ENCODE measurements at places on chromosomes 13 and 19. TPM values are rescaled to one million over a fixed set of nuclear protein-coding genes. Genes with fewer than 3 reads are reported as not detected.

Gene KL
- polyA plus RNA-seq, result 47.4 TPM

Gene PRX
- polyA plus RNA-seq, result 15.5 TPM

Gene PLIN4
- polyA plus RNA-seq, result 0.48 TPM

Gene FAM216B
- polyA plus RNA-seq, result 0.05 TPM

Gene SIGLEC12
- 0.08 TPM for polyA plus RNA-seq

Gene GPC5
- 4.1 TPM for polyA plus RNA-seq

Gene GPR183
- polyA plus RNA-seq, result 2.1 TPM

Gene ZNF439
- 17.0 TPM for polyA plus RNA-seq

Gene NCAN
- not detected for polyA plus RNA-seq

Gene CHMP2A
- 121 TPM for polyA plus RNA-seq

Gene MPND
- 26.0 TPM for polyA plus RNA-seq

Gene VSTM1
- polyA plus RNA-seq, result 0.34 TPM

Gene TMEM143
- polyA plus RNA-seq, result 9.2 TPM

Gene FEM1A
- 3.3 TPM for polyA plus RNA-seq

Gene DOCK6
- polyA plus RNA-seq, result 45.4 TPM

Gene PTPRS
- polyA plus RNA-seq, result 102 TPM

Gene ZNF417
- 42.8 TPM for polyA plus RNA-seq

Gene SIGLEC14
- polyA plus RNA-seq, result not detected

Gene DIRAS1
- polyA plus RNA-seq, result 3.4 TPM

Gene SRRM5
- polyA plus RNA-seq, result 0.31 TPM

Gene TEX29
- 0.67 TPM for polyA plus RNA-seq

Gene ZNF575
- 2.1 TPM for polyA plus RNA-seq

Gene KCNRG
- polyA plus RNA-seq, result 2.0 TPM

Gene CYP2S1
- 0.52 TPM for polyA plus RNA-seq

Gene ZNF112
- 13.2 TPM for polyA plus RNA-seq

Gene CEACAM20
- not detected for polyA plus RNA-seq

Gene IQCN
- 13.6 TPM for polyA plus RNA-seq

Gene ZSCAN18
- polyA plus RNA-seq, result 69.8 TPM

Gene DZIP1
- 68.3 TPM for polyA plus RNA-seq

Gene MAMSTR
- polyA plus RNA-seq, result 8.3 TPM

Gene ZNF546
- polyA plus RNA-seq, result 12.0 TPM

Gene IZUMO2
- polyA plus RNA-seq, result 0.24 TPM

Gene CYP2A6
- 0.10 TPM for polyA plus RNA-seq

Gene NLRP5
- not detected for polyA plus RNA-seq

Gene DIAPH3
- polyA plus RNA-seq, result 13.0 TPM

Gene ZBTB7A
- polyA plus RNA-seq, result 15.6 TPM
